CD8-positive, alpha-beta T cell (primary cell): ENCODE measurements at places on chromosomes 12 and 14. TPM values are rescaled to one million over a fixed set of nuclear protein-coding genes. Genes with fewer than 3 reads are reported as not detected.

The PTCSC3 gene
- total RNA-seq, result not detected

The PRH2 gene
- total RNA-seq, result not detected

The KRT77 gene
- not detected for total RNA-seq

The KRT5 gene
- total RNA-seq, result not detected

DNA sequence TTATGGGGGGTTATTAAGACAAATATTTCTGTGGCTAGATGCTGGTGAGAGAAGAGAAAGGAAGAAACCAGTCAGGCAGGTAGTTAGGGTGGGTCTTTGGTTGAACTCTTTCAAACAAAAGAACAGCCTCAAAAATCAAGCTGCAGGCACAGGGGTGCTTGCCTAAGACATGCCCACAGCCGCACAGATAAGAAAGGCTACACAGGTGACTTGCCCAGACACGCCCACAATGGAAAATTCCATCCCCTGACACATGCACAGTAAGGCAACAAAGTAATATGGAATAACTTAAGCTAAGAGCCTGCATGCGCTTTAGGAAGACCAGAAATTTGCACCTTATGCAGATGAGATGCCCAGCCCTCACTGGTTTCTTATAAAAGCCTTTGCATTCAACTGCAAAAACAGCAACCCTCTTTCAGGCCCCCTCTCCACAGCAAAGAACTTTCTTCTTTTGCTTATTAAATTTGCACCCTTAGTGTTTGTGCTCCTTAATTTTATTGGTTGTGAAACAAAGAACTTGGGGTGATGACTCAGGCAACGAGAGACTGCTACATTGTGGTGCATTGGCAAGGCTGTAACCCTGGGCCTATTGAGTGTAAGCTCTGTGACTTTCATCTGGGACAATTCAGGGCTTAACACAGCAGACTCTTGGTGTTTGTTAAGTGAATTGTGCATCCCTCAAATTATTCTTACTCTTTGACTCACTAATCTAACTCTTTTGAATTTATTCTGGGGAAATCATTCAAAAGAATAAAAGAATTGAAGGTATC, 149.4 kb downstream of the RPAP3 start:
- no peak for DNase-seq

DNA sequence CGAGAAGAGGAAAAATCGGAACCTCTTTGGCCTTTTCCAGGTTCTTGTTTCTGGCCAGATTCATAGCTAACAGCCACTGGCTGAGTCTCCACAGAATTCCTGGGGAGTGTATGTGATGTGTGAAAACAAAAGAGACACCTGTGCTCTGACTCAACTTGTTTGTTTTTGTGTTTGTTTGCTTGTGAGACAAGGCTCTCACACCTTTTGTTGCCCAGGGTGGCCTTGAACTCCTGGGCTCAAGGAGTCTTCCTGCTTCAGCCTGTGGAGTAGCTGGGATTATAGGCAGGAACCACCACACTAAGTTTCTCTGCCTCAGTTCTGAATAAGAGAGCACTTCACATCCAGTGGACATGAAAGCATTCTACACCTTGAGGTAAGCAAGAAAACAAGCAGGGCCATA, 22.7 kb downstream of the MFAP5 start:
- DNase-seq, result no peak

DNA sequence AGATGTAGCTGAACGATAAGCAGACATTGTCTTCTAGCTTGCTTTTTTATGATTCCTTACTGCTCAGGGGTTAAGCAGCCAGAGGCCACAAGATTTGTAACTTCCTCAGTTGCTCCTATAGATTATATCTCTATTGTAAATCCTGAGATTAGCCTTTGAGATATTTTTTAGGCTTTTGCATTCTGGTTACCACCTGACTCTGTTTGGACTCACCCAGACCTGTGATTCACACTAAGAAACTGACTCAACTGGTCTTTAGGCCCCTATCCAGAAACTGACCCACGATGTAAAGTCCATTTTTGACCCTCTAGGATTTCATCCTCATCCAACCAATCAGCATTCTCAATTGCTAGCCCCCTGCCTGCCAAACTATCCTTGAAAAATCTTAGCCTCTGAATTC, 194.4 kb downstream of the RASSF9 start:
- DNase-seq, result no peak

- DNase-seq, result no peak
Observed at GRCh38 chr12:113278633-113279032, 56.3 kb downstream of the SLC8B1 start.

DNA sequence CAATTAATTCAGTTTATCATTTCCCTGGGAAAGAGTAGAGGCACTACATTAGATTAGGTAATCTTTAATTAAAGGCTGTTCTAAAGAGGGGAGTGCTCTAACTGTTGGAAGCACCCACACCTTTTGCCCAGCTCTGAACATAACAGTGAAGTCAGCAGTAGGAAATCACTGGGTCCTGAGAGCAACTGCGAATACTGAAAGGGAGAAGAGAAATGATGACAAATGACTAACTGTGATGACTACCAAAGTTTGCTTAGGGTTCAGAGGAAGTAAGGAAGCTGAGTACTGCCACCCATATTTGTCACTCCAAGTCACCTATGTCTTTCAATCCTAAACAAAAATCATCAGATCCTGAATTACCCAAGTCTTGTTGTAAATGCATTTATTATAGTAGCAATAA, 140.6 kb downstream of the EPS8 start:
- no peak for DNase-seq

DNA sequence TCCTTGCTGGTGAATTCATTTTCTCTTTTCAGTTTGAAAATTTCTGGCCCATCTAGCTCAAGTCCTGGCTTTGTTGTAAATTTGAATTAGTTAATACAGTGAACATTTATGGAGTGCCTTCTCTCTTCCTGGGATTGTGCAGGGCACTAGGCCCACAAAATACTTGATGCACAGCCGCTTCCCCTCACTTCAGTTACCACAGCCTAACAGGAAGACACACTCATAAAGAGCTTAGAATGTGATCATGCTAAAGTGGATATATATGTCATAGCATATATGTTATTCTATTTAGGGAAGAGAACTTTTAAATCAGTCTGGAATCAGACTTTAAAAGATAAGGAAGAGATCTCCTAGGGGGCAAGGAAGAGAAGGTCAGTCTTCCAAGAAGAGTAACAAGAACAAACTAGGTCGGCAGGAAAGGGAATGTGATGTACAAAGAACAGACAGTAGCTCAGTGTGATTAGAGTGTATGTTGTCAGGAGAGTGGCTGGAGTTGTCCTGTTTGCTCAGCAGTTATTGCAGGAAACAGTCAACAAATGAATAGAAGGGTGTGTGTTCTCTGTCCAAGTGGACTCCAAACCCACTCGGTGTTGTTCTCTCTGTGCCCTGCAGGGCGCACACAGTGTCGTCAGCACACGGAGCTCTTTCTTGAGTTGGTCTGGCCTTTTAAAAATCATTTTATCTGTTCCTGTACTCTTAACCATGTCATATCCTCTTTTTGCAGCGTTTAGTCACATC, 74.4 kb downstream of the DAAM1 start:
- DNase-seq, result no peak
